Chondrocyte (in vitro differentiated cells): ENCODE measurements at places on chromosomes 12 and 14. TPM values are rescaled to one million over a fixed set of nuclear protein-coding genes. Genes with fewer than 3 reads are reported as not detected.
A peak's percentile ranks its signal among the peaks of the same experiment; 100 is the strongest.

KCNK13 gene
- not detected in 3 replicates for total RNA-seq

SYNDIG1L gene
- total RNA-seq = not detected in 3 replicates

RD3L gene
- not detected in 3 replicates for total RNA-seq

SVOP gene
- total RNA-seq = not detected in 3 replicates

PLA2G1B gene
- total RNA-seq = 0.42 to 1.1 TPM in 2 of 3 replicates, not detected in the other

DNA sequence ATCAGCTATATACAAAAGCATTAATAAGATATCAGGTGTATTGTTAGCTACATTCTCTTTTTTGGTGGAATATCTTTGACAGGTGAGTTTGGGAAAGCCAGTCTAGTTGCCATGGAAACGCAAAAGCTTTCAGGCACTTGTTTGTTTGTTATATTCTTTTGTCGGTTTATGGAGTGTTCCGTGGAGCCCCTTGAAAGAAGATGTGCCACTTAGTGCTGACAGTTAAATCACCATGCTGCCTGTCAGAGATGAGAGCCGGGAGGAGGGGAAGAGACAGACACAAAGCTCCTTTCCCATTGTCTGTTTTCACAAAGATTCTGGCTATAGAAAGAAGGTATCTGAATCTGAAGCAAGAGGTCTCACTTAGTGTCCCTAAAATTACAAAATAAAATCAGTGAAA is 170.8 kb downstream of the SNAPC1 start:
- H3K4me1 ChIP-seq = peaks cover 90% of the 10 kb centered on the region
- H3K27ac ChIP-seq = peak overlapping the region; percentile 86
- H3K36me3 ChIP-seq = peaks cover 7% of the 10 kb centered on the region
- H3K4me3 ChIP-seq = no peak overlapping the region
- no peak for DNase-seq
- no peaks in the 10 kb centered on the region for H3K27me3 ChIP-seq

REC8 gene
- total RNA-seq = 4.4 to 7.9 TPM (median 5.0 TPM) in 3 replicates

SLC22A17 gene
- total RNA-seq = 40.3 to 63.9 TPM (median 44.0 TPM) in 3 replicates

DCN gene
- 723 to 2,473 TPM (median 743 TPM) in 3 replicates for total RNA-seq

SEC23A gene
- 244 to 267 TPM (median 246 TPM) in 3 replicates for total RNA-seq

- H3K4me3 ChIP-seq = no peak overlapping the region
- no peaks in the 10 kb centered on the region for H3K27me3 ChIP-seq
- no peaks in the 10 kb centered on the region for H3K4me1 ChIP-seq
- peak; percentile 40 for DNase-seq
- H3K36me3 ChIP-seq = no peaks in the 10 kb centered on the region
Measured at GRCh38 chr14:65637780-65638179, 225.2 kb downstream of the FUT8 start.

- H3K4me1 ChIP-seq = no peaks in the 10 kb centered on the region
- peaks cover 14% of the 10 kb centered on the region for H3K27me3 ChIP-seq
- H3K27ac ChIP-seq = no peak overlapping the region
- DNase-seq = no peak
- H3K36me3 ChIP-seq = no peaks in the 10 kb centered on the region
Measured at GRCh38 chr12:79274501-79275064, 410.0 kb downstream of the SYT1 start.

DNA sequence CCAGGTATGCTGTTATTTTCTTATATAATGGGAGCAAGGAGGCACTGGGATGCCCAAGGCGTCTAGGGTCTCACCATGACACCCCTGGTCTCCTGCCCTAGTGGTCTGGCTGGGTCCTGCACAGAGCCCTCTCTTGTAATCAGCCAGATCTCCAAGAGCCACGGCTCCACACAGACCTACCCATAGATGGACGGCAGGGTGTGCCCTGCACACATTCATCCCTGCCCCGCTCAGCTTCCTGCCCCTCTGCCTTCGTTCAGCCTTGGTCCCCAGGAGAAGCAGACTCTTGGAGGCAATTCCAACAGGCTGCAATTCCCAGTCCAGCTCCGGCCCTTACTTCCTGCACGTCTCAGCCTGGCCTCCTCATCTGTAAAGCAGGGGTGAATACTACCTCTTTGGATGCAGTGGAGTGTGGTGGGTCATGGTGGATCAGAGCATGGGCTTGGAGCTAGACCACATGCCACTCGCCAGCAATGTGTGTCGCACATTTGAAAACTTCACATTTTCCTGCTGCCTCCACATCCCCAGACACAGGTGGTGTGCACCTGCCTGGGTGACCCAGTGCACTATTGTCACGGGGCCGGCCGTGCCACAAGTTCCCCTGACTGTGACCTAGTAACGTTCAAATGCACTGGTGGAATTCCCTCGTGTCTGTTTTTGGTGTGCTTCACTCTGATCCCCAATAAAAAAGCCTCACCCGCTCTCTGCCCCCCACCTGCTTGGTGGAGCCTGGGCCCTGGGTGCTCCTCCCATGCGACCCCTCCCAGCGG is 171.1 kb upstream of the PRMT8 start:
- no peak for DNase-seq
- H3K27ac ChIP-seq = no peak overlapping the region
- H3K4me1 ChIP-seq = peaks cover 6% of the 10 kb centered on the region
- H3K4me3 ChIP-seq = no peak overlapping the region

GPRC5A gene
- 8.1 to 13.1 TPM (median 10.5 TPM) in 3 replicates for total RNA-seq

SYCP3 gene
- 0.05 TPM in 1 of 3 replicates, not detected in the others for total RNA-seq

DNA sequence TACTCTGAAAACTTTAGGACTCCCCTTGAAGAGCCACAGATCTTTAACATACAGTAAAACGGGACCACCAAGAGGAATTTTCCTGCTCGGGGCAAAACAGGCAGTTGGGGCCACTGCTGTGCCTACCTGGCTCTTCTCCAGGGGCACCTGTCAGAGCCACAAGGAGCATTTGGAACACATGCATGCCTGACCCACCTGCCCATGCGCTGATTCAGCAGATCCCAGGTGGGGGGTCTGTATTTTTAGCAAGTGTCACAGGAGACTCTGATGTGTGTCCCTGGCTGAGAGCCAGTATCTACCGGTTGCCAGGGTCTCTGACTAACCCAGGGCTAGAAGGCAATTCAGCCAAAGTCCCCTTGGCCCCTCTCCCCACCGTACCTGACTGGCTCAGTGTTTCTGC is 6.5 kb downstream of the CTDSP2 start:
- H3K27me3 ChIP-seq = no peaks in the 10 kb centered on the region
- no peak for DNase-seq
- no peak overlapping the region for H3K4me3 ChIP-seq
- no peaks in the 10 kb centered on the region for H3K36me3 ChIP-seq
- H3K4me1 ChIP-seq = peaks cover 95% of the 10 kb centered on the region

NRL gene
- total RNA-seq = 1.2 to 1.6 TPM (median 1.3 TPM) in 3 replicates

DNA sequence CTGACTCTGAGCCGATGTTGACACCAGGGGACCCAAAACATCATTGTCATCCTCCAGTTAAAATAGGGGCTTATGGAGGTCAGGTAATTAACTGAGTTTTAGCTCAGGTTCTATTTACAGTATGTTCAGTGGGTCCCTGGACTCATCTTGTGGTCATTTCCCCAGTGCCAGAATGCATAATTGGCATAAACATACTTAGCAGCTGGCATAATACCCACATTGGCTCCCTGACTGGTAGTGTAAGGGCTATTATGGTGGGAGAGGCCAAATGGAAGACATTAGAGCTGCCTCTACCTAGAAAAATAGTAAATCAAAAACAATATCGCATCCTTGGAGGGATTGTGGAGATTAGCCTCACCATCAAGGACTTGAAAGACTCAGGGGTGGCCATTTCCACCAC is 350.9 kb downstream of the C12orf75 start:
- H3K4me3 ChIP-seq = no peak overlapping the region
- no peaks in the 10 kb centered on the region for H3K36me3 ChIP-seq
- no peak overlapping the region for H3K27ac ChIP-seq
- H3K27me3 ChIP-seq = no peaks in the 10 kb centered on the region
- H3K4me1 ChIP-seq = peaks cover 4% of the 10 kb centered on the region

DNA sequence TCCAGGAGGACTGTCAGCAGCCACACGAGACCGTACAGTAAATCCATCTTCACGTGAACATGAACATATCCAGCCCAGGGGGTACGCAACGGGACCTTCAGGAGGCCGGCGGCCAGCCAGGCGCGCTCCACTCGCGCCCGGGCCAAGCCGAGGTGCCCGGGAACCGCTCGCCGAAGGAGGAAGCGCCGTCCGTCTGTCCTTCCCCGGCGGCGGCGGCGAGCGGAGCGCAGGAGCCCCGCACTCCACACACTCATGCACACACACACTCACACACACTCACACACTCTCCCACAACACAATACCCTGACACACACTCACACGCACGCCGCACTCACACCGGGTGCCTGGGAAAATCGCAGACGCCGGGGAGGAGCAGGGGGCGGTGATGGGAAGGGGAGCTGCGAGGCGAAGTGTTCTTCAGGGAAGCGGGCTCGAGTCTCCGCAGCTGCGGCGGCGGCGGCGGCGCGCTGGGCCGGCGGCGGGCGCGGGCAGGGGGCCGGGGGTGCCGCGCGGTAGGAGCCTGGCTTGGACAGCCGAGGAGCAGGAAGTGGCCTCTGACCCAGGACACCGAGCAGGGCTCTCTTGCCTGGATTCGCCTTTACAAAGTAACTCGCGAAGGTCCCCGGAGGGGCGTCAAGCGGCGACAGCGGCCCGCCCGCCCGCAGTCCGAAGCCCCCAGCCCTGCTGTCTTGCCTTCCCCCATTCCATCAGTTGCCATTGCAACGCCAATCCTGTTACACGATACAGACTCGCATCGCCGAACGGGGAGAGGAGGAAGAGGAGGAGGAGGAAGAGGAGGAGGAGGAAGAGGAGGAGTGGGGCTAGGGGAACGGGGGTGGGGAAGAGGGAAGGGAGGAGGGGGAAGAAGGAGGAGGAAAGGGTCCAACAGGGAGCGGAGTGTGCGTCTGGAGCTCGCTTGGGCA is 601 bp downstream of the MDGA2 start:
- DNase-seq = peak; percentile 57
- peak overlapping the region; percentile 64 for H3K4me3 ChIP-seq
- H3K27me3 ChIP-seq = peaks cover 71% of the 10 kb centered on the region
- no peaks in the 10 kb centered on the region for H3K36me3 ChIP-seq

GRCh38 chr12:116687888-116688287 is 50.0 kb downstream of the SPRING1 start:
- peaks cover 1% of the 10 kb centered on the region for H3K36me3 ChIP-seq
- peaks cover 1% of the 10 kb centered on the region for H3K27me3 ChIP-seq
- no peak overlapping the region for H3K4me3 ChIP-seq
- no peaks in the 10 kb centered on the region for H3K4me1 ChIP-seq
- H3K27ac ChIP-seq = no peak overlapping the region

LAG3 gene
- total RNA-seq = 0.56 to 1.7 TPM (median 1.0 TPM) in 3 replicates

GRCh38 chr12:39972119-39972518 is 133.8 kb downstream of the SLC2A13 start:
- H3K4me1 ChIP-seq = peaks cover 1% of the 10 kb centered on the region
- H3K4me3 ChIP-seq = no peak overlapping the region
- H3K27ac ChIP-seq = no peak overlapping the region
- H3K36me3 ChIP-seq = peaks cover 2% of the 10 kb centered on the region
- no peaks in the 10 kb centered on the region for H3K27me3 ChIP-seq

GRCh38 chr14:44586910-44587309 is 79.8 kb upstream of the FSCB start:
- no peak for DNase-seq
- no peak overlapping the region for H3K27ac ChIP-seq
- H3K36me3 ChIP-seq = no peaks in the 10 kb centered on the region
